ENCODE measurements at places on chromosomes 16 and 17.

DNA sequence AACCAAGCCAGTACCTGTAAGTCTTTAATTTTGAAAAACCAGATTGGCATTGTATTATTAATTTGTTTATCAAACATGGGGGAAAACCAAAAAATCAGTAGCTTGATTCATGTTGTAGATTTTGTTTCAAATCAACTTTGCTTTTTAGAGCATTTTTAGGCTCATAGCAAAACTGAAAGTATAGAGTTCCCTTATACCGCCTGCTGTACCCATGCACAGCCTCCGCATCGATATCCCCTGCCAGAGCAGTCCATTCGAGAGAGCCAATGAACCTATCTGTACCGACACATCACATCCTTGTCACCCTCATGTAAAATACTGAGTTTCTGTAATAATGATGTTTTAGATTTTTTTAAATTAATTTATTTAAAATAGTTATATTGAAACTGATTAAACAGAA is 16.2 kb upstream of the MRC2 start:
- no peak for DNase-seq

- no peak for DNase-seq
Observed at GRCh38 chr16:81723098-81723723, 55.9 kb upstream of the PLCG2 start.

GRCh38 chr17:76585033-76585648 is 519 bp downstream of the ST6GALNAC2 start:
- no peak for DNase-seq

DNA sequence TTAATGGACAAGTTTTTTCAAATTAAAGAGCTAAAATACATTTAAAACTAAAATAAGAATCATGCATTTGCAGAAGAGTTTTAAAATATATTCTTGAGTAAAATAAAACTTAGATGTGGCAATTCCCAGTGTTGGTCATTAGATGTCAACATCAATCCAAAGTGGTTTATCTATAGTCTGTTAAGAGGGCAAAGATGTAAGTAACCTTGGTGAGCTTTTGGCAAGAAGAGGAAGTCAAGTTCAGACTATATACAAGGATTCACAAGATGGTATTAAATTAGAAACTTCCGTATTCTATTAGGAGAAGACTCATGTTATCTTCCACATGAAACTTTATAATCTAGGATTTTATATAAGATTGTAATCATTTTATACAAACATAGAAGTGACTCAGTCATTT is 73.1 kb downstream of the CEP95 start:
- no peak for DNase-seq

- no peak for DNase-seq
Observed at GRCh38 chr17:9290226-9290613, 268.9 kb downstream of the NTN1 start.

GRCh38 chr17:9266697-9267117 is 245.4 kb downstream of the NTN1 start:
- DNase-seq, result no peak

DNA sequence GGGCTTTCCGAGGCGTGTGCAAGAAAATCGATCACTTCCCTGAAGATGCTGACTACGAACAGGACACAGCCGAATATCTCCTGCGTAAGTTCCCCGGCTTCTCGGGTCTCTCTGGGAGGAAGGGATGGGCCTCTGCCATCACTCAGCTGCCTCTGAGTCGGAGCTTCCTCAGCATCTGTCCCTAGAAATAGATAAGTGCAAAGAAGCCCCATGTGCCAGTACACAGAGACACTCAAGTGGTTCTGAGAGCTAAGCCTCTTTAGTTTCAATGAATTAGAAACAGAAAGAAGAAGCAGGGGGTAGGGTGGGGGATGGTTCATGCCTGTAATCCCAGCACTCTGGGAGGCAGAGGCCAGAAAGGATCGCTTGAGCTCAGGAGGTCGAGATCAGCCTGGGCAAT is 90.6 kb downstream of the CACNG3 start:
- DNase-seq, result no peak

GRCh38 chr16:4894276-4895150 is 42.4 kb downstream of the PPL start:
- DNase-seq, result no peak

- peak; percentile 79 for DNase-seq
Observed at GRCh38 chr16:78235168-78235800, 135.8 kb downstream of the WWOX start.

GRCh38 chr16:64968539-64968938 is 153.3 kb downstream of the CDH11 start:
- no peak for DNase-seq

- no peak for DNase-seq
Observed at GRCh38 chr16:49282690-49283375, 1.2 kb upstream of the CBLN1 start.

- DNase-seq, result no peak
Observed at GRCh38 chr17:73340093-73340596, 28.3 kb upstream of the CDC42EP4 start.

GRCh38 chr17:27766438-27766837 is 33.9 kb downstream of the NOS2 start:
- DNase-seq, result no peak

GRCh38 chr16:87178177-87178863 is 138.9 kb downstream of the C16orf95 start:
- no peak for DNase-seq

DNA sequence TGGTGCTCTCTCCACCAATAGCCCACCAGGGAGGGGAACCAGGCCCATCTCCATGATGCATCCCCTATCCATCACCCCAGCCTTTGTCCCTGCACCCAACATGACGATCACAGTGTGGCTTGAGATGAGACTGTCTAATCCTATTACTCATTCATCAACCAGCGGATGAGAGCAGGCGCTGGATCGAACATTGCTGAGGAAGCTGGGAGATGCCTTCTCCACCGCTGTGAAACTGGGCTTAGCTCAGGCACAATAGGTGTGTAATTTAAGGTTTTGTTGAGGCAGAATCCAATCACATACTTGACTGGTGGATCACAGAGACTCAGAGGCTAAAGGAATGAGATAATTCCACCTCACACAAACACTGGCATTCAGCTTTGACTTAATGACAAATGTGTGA is 64.6 kb upstream of the IRX3 start:
- no peak for DNase-seq

DNA sequence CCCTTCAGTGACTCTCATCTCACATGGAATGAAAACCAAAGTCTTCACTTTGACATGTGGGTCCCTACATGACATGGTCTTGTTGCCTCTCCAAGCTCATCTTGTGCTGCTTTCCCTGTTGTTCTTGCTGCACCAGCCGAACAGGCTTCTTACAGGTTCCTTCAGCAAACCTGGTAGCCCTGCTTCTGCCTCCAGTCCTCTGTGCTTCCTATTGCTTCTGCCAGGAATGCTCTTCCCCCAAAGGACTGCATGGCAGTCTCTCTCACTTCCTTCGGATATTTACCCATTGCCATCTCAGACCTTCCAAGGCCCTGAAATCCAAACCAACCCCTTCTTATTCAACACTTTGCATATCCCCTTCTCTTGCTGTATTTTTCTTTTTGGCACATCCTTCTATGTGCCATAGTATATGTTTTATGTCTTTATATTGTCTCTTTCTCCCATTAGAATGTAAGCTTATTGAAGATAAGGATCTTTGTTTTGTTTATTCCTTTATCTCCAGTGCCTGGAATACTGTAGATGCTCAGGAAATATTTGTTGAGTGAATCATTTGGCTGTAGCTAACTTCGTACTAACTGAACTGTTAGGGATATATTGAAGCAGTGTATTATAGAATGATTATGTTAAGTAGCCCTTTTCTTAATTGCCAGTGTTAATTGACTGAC is 57.9 kb upstream of the SLC12A3 start:
- DNase-seq, result no peak

- DNase-seq, result peak; percentile 37
Observed at GRCh38 chr17:80791758-80792284, 199.8 kb upstream of the CHMP6 start.

- DNase-seq, result no peak
Observed at GRCh38 chr16:71373073-71373472, 14.6 kb downstream of the CALB2 start.

All from dorsolateral prefrontal cortex (tissue), 122 donors.